ENCODE measurements at places on chromosomes 2 and 18. TPM values are rescaled to one million over a fixed set of nuclear protein-coding genes. Genes with fewer than 3 reads are reported as not detected.
A peak's percentile ranks its signal among the peaks of the same experiment; 100 is the strongest.

ACVR1C gene
- total RNA-seq = 0.36 TPM

CERKL gene
- not detected for total RNA-seq

SCN9A gene
- 1.8 TPM for total RNA-seq

NOL4 gene
- not detected for total RNA-seq

DNA sequence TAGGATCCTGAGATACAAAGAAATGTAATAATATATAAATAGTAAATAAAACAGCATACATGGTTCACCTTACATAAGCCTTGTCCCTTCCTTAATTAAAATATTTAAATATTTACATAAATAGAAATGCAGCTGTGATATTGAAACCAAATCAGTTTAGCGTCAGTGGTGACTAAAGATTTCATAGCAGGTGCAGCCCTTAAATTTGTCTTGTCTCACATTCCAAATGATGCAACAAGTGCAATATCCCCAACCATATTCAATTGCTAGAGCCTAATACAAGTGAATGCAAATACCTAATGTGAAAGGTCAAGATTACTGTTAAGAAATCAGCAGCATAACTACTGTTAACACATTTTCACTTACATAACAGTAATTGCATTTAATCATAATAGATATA lies 539.5 kb downstream of the NYAP2 start:
- no peaks in the 10 kb centered on the region for H3K4me1 ChIP-seq
- no peak for DNase-seq

DNA sequence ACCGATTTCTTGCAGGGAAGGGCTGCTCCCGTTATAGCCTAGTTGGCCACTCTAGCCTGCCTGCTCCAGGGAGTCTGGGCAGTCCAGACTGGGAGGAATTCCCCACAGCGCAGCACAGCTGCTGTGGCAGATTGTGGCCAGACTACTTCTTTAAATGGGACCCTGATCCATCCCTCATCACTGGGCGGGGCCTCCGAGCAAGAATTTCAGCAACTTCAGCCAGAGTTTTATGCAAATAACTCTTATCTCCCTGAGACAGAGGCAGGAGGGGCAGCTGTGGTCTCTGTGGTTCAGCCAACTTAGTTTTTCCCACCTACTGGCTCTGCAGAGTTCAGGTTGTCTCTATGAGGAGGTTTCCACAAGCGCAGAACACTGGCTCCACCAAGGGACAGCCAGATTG lies 1583.2 kb downstream of the SUCLG1 start:
- no peaks in the 10 kb centered on the region for H3K4me1 ChIP-seq
- no peak overlapping the region for H3K4me3 ChIP-seq
- H3K36me3 ChIP-seq = no peaks in the 10 kb centered on the region

DNA sequence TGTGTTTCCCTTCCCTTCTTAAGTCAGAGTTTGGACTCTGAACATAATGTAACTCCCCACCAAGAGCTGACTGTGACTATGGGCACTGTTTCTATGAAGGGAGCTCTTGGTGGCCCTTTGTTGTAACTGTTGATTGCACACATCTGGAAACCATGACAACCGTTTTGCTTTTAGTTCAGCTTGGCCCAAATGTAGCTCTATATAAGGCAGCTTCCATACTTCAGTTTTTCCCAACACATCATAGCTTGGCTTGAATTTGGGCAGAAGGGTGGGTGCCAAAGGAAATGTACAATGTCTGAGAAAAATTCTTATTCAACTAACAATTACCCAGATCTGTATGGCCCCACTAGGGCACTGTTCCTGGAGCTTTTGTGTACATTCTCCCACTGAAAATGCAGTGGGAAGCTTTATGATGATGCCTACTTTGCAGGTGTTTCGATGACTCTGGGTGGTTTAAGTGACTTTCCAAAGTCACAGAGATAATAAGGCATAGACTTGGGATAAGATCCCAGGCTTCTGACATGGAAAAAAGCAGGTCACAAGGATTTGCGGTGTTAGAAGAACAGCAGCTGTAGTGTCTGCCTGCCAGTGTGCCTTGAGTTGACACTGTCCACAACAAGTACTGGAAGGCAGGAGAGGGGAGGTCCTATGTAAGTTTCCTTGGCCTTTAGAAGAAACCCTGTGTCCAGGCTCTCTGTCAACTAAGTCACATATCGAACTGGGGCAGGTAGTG lies 2.4 kb upstream of the CETN1 start:
- no peaks in the 10 kb centered on the region for H3K36me3 ChIP-seq
- no peaks in the 10 kb centered on the region for H3K4me1 ChIP-seq

DNA sequence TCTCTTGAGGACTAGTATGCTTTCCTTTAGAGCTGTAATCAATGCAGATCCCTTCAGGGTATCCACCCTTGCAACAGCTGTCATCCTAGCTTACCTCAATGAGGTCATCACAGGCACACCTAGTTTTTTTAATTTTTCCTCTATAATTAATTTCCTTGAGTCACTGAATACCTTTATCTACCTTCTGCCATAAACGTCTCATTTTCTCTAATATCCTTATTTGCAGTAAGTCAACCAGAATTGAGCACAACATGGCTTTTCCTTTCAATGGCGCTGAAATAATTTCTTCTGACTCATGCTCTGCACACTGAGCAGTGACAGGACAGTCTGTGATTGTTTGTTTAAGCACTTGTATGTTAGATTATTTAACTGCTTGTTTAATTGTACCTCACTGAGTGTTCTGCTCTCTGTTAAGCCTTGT lies 49.4 kb downstream of the ETAA1 start:
- no peak overlapping the region for H3K4me3 ChIP-seq
- no peaks in the 10 kb centered on the region for H3K27me3 ChIP-seq
- H3K4me1 ChIP-seq = no peaks in the 10 kb centered on the region
- H3K27ac ChIP-seq = no peak overlapping the region
- no peaks in the 10 kb centered on the region for H3K36me3 ChIP-seq

- no peak for DNase-seq
- no peak overlapping the region for H3K4me3 ChIP-seq
- no peaks in the 10 kb centered on the region for H3K36me3 ChIP-seq
- no peak overlapping the region for H3K27ac ChIP-seq
- no peaks in the 10 kb centered on the region for H3K27me3 ChIP-seq
Measured at GRCh38 chr2:100852999-100853908, 33.3 kb downstream of the NPAS2 start.

- H3K4me1 ChIP-seq = peaks cover 15% of the 10 kb centered on the region
- H3K27ac ChIP-seq = peak overlapping the region; percentile 12
- DNase-seq = no peak
- H3K4me3 ChIP-seq = no peak overlapping the region
- H3K36me3 ChIP-seq = no peaks in the 10 kb centered on the region
- no peaks in the 10 kb centered on the region for H3K27me3 ChIP-seq
Measured at GRCh38 chr2:48601349-48601748, 16.3 kb upstream of the GTF2A1L start.

DNA sequence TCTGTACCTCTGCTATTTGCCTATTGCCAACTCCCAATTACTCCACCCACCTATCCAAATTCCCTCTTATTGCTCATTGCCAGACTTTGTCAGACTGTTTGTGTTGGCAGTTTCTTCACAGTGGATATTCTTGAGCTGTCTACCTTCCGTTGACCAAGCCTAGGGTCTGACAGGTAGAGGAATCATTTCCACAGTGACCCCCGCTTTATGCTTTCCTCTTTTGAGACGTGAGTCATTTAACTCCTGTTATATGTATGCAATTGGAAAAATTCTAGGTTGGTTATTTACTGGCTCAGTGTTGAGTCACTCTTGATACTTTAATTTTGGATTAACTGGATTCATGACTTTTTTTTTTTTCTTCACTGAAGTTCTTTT lies 187.7 kb downstream of the IRS1 start:
- H3K27ac ChIP-seq = peak overlapping the region; percentile 61
- no peak overlapping the region for H3K4me3 ChIP-seq
- H3K36me3 ChIP-seq = no peaks in the 10 kb centered on the region
- peak; percentile 78 for DNase-seq
- H3K4me1 ChIP-seq = peaks cover 25% of the 10 kb centered on the region

DNA sequence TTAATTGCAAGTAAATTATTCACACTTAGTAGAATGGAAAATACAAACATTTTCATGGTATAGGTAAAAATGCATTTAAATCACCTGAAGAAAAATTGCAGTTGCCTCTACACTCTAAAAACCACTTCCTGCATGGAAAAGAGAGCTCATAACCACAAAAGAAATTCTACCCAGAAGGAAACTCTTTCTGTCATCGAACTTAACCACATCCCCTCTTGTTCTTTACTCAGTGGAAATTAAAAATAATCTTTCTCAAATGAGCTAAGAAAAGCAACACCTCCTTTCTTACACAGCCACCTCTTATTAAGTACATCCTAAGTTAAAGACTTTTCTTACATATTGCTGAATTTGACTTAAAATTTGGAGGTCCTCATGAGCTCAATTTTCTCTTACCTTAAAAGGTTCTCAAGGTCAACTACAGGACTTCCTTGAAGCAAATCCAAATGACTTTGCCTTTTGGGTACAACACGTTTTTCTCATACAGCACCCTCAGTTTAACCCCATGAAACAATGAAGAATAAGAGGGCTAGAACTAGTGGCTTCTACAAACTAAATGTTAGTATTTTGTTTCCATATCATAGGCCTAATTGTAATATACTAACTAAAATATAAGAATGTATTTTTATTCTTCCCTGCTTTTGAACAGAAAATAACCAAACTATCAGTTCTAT lies 109.1 kb upstream of the CRIM1 start:
- DNase-seq = no peak
- no peaks in the 10 kb centered on the region for H3K27me3 ChIP-seq
- no peaks in the 10 kb centered on the region for H3K36me3 ChIP-seq
- H3K27ac ChIP-seq = no peak overlapping the region
- no peaks in the 10 kb centered on the region for H3K4me1 ChIP-seq
- H3K4me3 ChIP-seq = no peak overlapping the region

GRCh38 chr2:217269701-217270484 lies 410.0 kb upstream of the TNP1 start:
- no peaks in the 10 kb centered on the region for H3K4me1 ChIP-seq
- DNase-seq = no peak
- H3K27ac ChIP-seq = no peak overlapping the region
- H3K36me3 ChIP-seq = no peaks in the 10 kb centered on the region
- H3K4me3 ChIP-seq = no peak overlapping the region

GRCh38 chr18:61553045-61553659 lies 219.9 kb downstream of the CDH20 start:
- H3K4me1 ChIP-seq = peaks cover 16% of the 10 kb centered on the region
- H3K27ac ChIP-seq = no peak overlapping the region
- no peak for DNase-seq
- H3K4me3 ChIP-seq = no peak overlapping the region

DNA sequence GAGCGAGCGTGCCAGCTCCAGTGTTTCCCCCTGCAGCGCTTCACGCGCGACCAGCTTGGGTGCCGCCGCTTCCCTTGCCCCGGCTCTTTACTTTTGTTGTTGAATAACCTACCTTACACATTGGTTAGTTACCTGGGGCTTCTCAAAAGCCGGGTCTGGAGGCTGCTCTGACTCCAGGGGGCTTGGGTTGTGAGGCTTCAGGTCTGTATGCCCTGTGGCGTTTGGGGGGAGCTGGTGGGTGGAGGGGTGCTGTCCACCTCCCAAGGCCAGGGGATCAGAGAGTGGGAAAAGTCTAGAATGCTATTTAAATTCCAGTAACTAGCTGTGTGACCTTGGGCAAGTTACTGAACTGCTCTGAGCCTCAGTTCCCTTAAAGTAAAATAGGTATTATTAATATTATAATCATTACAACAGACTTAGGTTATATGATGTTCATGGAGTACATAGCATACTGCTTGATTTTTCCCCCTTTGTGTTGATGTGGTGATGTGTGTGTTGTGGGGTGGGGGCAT lies 770 bp downstream of the LYPD6B start:
- H3K27me3 ChIP-seq = peaks cover 14% of the 10 kb centered on the region
- no peak overlapping the region for H3K27ac ChIP-seq
- no peaks in the 10 kb centered on the region for H3K36me3 ChIP-seq
- H3K4me3 ChIP-seq = peak overlapping the region; percentile 67

GRCh38 chr18:8050616-8051329 lies 483.7 kb downstream of the PTPRM start:
- no peaks in the 10 kb centered on the region for H3K27me3 ChIP-seq
- no peaks in the 10 kb centered on the region for H3K36me3 ChIP-seq
- H3K4me1 ChIP-seq = peaks cover 17% of the 10 kb centered on the region
- H3K27ac ChIP-seq = no peak overlapping the region
- DNase-seq = no peak
- H3K4me3 ChIP-seq = no peak overlapping the region

- no peak overlapping the region for H3K4me3 ChIP-seq
- H3K36me3 ChIP-seq = peaks cover 61% of the 10 kb centered on the region
- peaks cover 5% of the 10 kb centered on the region for H3K4me1 ChIP-seq
Measured at GRCh38 chr2:117952228-117952627, 61.6 kb downstream of the CCDC93 start.

GRCh38 chr18:59686260-59686659 lies 11.0 kb downstream of the CCBE1 start:
- no peak for DNase-seq
- H3K4me3 ChIP-seq = no peak overlapping the region
- H3K27ac ChIP-seq = no peak overlapping the region

GRCh38 chr2:9416962-9417316 lies 6.4 kb downstream of the ITGB1BP1 start:
- H3K4me3 ChIP-seq = no peak overlapping the region
- peaks cover 48% of the 10 kb centered on the region for H3K36me3 ChIP-seq
- no peaks in the 10 kb centered on the region for H3K27me3 ChIP-seq
- peak; percentile 27 for DNase-seq
- H3K4me1 ChIP-seq = peaks cover 22% of the 10 kb centered on the region

DNA sequence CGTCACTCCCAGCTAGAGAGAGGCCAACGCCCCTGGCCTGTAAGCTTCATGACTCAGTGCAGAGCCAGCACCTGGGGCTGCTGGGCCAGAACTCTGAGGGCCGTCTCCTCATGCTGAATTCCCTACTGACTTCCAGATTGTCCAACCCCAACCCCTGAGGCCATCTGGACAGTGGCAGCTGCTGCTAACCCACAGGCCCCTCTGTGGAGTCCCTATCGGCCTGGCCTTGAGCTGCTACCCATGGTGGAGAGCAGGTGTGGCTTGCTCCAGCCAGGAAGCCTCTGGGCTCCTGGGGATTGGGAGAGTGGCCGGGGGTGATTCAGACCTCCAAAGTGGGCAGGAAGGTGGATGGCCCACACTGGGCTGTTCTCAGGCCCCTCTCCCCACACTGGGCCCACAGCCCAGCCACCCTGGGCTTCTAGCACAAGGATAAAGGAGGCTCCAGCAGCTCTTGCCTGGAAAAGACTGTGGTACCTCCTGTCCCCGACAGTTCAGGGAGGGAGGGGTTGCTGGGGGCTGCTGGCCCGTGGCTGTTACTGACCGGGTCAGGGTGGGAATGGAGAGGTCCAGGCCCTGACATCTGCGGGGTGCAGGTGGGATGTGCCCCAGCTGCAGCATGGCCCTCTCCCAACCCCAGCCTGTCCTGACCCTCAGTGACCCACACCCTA lies 8.2 kb downstream of the TEKT4 start:
- no peak overlapping the region for H3K27ac ChIP-seq
- no peaks in the 10 kb centered on the region for H3K4me1 ChIP-seq
- peak; percentile 54 for DNase-seq
- no peaks in the 10 kb centered on the region for H3K27me3 ChIP-seq
- H3K4me3 ChIP-seq = no peak overlapping the region
